T-helper 1 cell treated with Interleukin-12 subunit alpha and Interleukin-12 subunit beta and Interleukin-4 antibody, amounts not matched to agents 30 ng/mL and 1 ng/mL, for 36 hours (primary cell): ENCODE measurements at places on chromosomes 5 and 9. TPM values are rescaled to one million over a fixed set of nuclear protein-coding genes. Genes with fewer than 3 reads are reported as not detected.

HTR1A gene
- not detected in 2 replicates for total RNA-seq

CYLC2 gene
- total RNA-seq = not detected in 2 replicates

GLE1 gene
- 43.6 and 44.2 TPM in 2 replicates for total RNA-seq

TAF11L8 gene
- total RNA-seq = not detected in 2 replicates

SMU1 gene
- 24.7 and 25.1 TPM in 2 replicates for total RNA-seq

LECT2 gene
- total RNA-seq = not detected in 2 replicates
